Stimulated activated CD4-positive, alpha-beta T cell treated with anti-CD3 and anti-CD28 coated beads, Interleukin-15, amount 100 ng/mL, for 1 hour (primary cell): ENCODE measurements at places on chromosomes 2 and 18.

- DNase-seq, result no peak
Observed at GRCh38 chr18:32349728-32350395, 120.8 kb downstream of the GAREM1 start.

GRCh38 chr2:32617599-32618189, 10.2 kb upstream of the TTC27 start:
- DNase-seq, result no peak

DNA sequence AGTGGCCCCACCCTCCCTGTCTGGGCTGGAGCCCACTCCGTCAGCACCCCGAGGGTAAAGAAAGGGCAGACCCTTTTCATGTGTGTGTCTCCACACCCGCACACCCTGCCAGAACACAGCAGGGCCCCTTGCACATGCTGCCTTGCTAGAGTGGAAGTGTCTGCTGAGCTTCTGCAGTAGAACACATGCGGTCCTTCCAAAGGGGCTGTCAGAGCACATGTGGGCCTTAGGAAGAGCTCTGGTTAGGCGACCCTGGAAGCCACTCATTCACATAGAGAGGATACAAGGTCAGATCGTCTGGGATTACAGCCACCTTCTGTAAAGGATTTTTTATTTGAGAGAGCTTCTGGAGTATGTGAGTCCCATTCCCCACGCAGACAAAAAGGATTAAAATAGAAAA, 613.2 kb upstream of the RAB6C start:
- DNase-seq, result no peak

DNA sequence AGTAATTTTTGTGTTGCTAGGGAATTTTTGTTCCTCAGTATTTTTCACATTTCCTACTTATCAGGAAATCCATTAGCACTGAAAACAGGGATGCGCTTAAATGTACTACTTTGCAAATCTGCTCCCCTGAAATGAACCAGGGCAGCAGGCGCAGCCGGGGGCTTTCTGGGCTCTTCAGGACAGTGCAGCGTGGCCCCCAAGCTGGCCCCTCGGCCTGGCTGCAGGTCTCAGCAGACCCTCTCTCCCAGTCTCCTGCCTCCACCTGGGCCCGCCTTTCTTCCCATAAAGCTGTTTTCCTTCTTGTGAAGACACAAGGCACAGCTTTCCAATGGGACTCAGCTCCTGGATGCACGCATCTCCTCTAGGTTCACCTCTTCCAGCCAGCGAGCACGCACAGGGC, 35.3 kb downstream of the EIPR1 start:
- no peak for DNase-seq

DNA sequence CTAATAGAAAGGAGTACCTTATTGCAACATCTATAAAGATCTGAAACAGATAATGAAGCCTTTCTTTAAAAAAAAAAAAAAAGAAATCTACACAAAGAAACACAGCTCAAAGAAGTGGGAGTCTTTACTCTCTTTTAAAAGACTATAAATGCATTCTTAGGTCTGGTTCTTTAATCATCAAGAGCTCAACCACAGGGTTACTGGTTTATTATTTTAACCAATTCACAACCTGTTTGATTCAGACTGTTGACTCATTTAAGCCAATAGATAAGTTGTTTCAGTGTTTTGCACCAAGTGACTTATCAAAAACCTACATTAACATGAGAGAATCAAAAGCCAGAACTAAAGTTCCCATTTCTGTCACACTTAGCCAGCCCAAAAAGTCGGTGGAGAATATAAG, 93.1 kb downstream of the TCF4 start:
- DNase-seq, result no peak

- DNase-seq, result no peak
Observed at GRCh38 chr18:52237551-52237950, 102.4 kb upstream of the DCC start.

GRCh38 chr2:220293966-220294365, 666.5 kb downstream of the SLC4A3 start:
- no peak for DNase-seq
